Activated CD4-positive, alpha-beta T cell treated with anti-CD3 and anti-CD28 coated beads, Interleukin-2, amount 50 U/mL, for 1 hour (primary cell): ENCODE measurements at places on chromosomes 16 and 17.

DNA sequence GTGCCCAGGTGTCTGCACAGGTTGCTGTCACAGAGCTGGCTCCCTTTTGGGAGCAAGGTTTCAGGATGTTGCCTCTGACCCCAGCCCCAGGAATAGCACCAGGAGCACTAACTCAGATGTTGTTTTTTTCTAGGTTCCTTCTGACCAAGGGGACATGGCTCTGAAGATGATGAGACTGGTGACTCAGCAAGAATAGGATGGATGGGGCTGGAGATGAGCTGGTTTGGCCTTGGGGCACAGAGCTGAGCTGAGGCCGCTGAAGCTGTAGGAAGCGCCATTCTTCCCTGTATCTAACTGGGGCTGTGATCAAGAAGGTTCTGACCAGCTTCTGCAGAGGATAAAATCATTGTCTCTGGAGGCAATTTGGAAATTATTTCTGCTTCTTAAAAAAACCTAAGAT, 28.1 kb downstream of the SCPEP1 start:
- no peak for DNase-seq

GRCh38 chr17:62911114-62911513, 54.9 kb upstream of the TANC2 start:
- DNase-seq, result no peak

DNA sequence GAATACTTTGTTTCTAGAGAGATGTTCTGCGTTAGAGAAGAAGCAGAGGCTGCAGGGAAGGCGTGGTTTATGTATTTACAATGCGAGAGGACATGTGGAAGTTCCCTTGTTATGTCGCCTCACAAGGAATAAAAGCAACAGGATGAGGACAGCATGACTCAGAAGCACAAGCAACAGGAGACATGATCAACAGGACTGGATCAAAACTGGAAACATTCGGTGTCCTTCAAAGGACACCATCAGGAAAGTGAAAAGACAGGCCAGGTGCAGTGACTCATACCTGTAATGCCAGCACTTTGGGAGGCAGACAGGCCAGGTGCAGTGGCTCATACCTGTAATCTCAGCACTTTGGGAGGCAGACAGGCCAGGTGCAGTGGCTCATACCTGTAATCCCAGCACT, 52.6 kb downstream of the CCDC57 start:
- DNase-seq, result no peak

DNA sequence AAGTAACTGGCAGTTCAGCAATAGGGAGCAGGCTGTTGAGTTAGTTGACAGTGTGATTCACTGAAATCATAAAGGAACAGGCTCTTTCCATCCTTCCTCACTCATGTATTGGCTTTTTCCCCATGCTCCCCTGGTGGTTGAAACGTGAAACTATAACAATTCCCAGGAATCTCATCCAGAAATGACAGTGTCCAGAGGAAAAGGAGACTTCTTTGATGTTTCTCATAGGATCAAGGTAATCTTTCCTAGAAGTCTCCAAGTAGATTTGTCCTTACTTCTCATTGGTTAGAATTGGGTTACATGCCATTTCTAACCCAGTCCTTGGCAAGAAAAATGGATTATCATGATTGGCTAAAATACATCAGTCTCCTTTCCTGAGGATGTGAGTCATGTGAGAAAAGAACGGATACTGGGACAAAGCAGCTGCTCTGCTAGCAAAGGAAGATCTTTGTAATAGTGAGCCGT, 14.4 kb downstream of the TTC19 start:
- no peak for DNase-seq

DNA sequence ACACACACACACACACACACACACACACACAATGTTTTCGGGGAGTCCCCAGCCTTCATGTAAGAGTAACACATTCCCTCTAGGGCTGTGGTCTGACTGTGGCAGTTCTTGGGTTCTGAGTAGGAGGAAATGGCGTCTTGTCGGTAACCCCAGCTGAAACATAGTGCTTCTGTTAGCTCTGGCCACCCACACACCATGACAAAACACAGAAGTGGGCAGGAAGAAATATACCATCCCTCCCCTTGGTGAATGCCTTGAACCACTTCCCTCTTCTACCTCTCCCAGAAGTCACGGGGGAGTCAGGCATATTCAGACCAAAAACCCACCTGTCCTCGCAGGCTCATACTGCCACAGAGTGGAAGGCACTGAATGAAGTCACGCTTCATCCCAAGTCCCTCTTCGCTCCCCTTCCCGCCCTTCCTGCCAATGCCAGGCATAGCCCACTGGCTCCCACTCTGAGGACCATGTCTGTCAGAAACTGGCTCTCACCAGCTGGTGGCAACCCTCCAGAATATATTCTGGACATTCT, 11.5 kb downstream of the SLC35B1 start:
- DNase-seq, result peak; percentile 34

DNA sequence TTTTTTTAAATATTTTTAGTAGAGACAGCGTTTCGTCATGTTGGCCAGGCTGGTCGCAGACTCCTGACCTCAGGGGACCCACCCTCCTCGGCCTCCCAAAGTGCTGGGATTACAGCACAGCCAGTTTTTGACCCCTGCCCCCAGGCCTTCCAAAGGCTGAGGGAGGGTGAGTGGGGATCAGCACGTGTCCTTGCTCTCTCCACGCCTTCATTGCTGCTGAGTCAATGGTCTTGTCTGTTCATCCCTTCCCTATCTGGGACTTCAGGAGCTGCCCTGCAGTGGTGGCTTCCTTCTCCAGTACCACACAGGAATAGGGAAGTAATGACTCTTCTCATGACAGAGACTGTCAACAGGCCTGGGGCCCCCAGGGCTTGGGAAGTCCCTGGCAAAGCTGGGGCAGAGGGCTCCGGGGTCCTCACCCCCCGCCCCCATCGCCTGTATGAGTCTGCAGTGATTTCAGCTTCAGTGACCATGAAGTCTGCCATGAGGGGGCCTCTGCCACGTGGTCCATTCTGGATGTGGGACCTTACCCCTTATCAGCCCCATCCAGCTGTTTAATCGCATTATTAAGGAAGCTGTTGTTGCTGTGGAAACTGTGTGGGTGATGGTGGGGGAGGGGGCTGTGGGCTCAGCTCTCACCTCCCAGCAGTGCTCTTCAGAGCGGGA, 6.1 kb downstream of the ABCC3 start:
- no peak for DNase-seq

- no peak for DNase-seq
Observed at GRCh38 chr17:74389937-74390679, 22.8 kb downstream of the GPR142 start.

DNA sequence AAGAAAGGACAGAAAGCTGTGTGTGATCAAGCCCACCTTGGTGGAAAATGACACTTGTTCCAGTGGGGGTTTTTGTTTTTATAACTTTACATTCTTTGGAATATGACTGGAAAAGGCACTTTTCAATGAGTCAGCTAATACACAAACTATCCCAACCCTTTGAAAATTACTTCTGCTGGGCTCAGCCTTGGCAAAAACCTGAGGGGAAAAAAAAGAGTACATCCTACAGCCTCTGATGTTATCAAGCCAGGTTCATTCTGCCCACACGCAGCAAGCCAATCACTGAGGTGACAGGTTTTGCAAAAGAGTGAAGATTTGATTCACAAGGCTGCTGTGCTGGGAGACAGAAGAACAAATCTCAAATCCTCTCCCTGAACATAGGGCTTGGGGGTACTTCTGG, 484.5 kb upstream of the ERCC4 start:
- no peak for DNase-seq

DNA sequence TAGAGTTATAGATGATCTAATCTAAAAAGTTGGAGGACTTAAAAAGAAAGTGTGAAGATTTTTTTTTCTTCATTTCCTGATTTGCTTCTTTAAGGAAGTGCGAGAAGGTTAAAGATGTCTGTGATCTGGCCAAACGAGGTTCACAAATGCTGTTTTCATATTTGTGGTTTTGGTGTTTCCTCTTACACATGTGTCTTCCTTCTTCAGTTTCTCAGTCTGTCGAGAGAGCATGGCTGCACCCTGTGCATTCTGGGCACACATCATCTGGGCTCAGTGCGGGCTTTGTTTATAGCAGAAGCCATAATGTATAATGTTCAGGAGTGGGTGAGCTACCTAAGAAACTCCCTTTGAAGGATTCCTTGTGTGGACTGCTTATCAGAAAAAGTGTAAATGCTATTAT, 260.4 kb upstream of the TBX2 start:
- peak; percentile 50 for DNase-seq

- DNase-seq, result no peak
Observed at GRCh38 chr16:79005096-79005495, 595.4 kb downstream of the MAF start.

DNA sequence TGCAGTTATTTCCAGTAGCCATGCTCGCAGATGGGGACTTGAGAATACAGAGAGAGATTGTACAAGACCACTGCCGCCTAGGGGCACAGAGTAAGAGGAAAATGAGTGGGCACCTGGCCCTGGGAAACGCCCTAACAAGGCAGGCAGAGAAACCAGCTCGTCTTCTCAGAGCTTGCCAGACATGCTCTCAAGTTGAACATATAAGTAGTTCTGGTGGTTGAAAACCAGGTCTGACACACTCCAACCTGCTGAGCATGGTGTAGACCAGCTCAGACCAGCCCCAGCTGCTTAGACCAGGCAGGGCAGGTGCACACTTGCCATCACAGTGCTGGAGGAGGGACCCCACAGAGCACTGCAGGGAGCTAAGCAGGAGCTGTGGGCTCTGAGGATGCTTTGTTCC, 250.5 kb downstream of the CPPED1 start:
- DNase-seq, result no peak

DNA sequence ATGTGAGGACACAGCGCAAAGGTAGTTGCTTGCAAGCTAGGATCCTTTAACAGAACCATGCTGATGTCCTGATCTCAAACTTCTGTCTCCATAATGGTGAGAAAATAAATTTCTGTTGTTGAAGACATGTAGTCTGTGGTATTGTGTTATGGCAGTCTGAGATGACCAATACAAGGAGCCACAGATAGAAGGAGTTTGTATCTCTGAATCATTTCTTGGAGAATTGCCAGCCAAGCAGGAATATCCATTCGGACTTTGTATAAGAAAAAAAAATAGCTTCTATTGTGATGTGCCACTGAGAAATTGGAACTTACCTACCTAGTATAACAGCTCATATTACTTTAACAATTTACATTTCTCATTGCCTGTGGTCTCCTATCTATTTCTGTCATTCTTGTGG, 447.6 kb upstream of the CA10 start:
- DNase-seq, result no peak

DNA sequence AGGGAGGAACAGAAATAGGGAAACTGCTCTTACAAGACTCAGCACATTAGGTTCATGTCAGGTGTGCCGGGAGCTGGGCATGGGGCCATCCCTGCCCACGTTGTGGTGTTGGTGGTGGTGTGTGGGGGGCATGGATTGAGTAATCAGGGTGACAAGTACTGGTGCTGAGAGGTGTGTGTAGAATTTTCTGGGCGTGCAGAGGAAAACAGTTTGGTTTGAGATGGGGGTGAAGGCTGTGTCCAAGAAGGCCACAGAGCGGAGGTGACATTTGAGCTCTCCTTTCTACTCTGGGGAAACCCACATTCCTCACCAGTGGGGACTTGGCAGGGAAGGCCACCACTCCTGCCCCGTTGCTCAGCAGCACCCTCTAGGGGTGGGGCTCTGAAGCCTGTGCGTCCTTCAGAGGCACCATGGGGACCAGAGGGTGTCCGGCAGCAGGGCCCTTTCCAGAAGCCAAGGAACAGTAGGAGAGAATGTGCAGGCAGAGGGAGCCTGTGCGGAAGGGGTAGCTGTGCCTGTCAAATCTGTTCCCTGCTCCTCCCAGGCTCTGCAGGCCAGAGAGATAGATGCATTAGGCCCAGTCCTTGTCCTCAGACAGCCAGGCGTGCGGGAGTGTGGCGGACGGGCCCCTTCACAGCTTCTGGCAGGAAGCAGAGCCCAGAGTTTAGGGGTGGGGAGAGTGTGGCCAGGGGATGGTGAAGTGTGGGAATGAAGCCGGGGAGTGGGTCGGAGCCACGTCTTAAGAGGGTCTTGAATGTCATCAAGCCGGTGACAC, 48.7 kb upstream of the GSE1 start:
- DNase-seq, result peak; percentile 25

GRCh38 chr16:10296956-10297340, 88.9 kb upstream of the ATF7IP2 start:
- DNase-seq, result no peak

GRCh38 chr16:57411362-57411976, 6.9 kb downstream of the CCL17 start:
- DNase-seq, result no peak

DNA sequence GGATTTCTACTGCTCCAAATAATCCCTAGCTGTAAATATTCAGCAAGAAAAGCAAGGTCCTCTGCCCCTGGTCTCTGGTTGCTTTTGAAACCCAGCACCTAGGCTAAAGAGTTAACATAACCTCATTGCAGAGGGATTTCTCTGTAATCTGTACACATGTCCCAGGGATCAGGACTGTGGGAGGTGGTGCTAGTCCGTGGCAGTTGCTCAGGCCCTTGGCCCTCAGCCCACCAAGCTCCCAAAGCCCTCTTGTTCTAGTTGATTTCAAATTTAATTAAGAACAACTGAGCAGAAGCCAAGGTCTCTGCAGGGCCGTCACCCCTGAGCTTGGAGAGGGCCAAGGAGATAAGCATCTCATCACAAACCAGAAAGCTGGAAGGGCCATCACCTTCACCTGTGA, 181.1 kb downstream of the SOX9 start:
- no peak for DNase-seq

DNA sequence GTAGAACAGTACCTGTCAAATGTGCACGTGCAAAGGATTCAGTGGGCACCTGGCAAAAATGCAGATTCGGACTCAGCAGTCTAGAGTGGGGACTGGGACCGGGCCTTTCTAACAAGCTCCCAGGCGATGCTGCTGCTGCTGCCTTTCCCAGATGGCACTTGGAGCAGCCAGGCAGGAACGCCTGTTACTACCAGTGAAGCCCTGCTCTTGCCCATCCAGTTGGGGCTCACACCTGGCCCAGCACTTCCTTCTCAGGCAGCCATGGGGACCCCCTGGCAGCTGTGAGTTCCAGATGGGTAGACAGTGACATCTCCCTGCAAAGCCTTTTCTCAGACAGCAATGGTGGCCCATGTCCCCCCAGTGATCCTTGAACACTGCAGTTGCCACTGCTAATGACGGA, 30.4 kb downstream of the KDM8 start:
- no peak for DNase-seq

- DNase-seq, result no peak
Observed at GRCh38 chr17:65553009-65553645, 8.3 kb downstream of the AXIN2 start.

GRCh38 chr17:50289991-50290702, 15.9 kb downstream of the TMEM92 start:
- no peak for DNase-seq
